Renal cortical epithelial cell (primary cell): ENCODE measurements at places on chromosomes 13 and 19.
A peak's percentile ranks its signal among the peaks of the same experiment; 100 is the strongest.

GRCh38 chr13:110396913-110397381 is 89.9 kb downstream of the COL4A2 start:
- DNase-seq = peak; percentile 98

- DNase-seq = no peak
Measured at GRCh38 chr13:45021250-45021649, 31.9 kb downstream of the GPALPP1 start.

- DNase-seq = peak; percentile 76
Measured at GRCh38 chr19:33054623-33055022, 10.1 kb downstream of the RHPN2 start.

- no peak for DNase-seq
Measured at GRCh38 chr13:109465148-109465547, 321.2 kb downstream of the IRS2 start.

DNA sequence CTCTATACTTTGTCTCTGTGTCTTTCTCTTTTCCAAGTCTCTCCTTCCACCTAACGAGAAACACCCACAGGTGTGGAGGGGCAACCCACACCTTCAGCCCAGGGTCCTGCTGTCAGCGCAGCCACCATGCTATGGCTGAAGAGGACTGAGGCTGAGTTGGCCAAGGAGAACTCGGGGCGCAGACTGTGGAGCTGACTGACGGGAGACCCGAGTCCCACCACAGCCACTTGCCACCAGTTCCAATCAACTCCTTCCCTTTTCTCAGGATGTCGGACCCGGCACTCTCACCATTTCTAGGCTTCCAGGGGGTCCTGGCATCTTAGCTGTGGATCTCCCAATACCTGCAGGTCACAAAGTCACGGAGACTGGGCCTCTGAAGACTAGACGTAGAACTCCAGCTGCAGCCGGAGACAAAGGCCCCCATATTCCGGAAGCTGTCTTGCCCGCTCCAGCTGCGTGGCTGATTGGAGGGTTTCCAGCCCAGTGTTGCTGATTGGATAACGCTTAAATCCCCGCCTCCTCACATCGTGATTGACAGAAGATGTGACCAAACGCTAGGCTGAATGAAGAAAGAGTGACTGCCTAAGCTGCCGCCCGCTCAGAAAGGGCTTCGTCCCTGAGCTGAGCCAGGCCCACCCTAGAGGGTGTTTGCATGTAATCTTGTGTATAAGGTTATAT is 63.6 kb downstream of the ZNF429 start:
- peak; percentile 91 for DNase-seq

DNA sequence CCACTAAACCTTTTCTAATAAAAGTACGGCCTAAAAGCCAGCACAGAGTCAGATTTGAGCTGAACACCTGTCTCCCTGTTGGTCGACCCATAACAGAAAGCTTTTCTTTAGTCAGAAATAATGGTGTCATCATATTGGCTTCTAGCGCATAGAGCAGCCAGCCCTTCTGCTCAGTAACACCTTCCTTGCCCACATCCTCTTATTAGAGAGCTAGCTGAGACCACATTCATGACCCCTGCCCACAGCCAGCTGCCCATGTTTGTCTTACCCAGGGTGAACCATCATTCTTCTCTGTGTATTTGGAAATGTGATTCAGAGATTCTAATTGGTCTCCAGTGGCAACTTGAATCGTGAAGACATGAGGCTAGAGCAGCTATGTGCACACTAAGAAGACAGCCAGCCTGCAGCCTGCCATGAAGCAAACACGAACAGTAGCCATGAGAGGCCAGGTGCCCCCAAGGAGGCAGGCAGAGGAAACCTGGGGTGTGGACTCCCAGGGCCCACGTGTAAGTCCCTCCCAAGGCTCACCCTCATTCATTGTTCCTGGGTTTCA is 82.3 kb upstream of the PDCD5 start:
- DNase-seq = no peak
